NCI-H1092 (cell line): ENCODE measurements at places on chromosomes 12 and 14.

DNA sequence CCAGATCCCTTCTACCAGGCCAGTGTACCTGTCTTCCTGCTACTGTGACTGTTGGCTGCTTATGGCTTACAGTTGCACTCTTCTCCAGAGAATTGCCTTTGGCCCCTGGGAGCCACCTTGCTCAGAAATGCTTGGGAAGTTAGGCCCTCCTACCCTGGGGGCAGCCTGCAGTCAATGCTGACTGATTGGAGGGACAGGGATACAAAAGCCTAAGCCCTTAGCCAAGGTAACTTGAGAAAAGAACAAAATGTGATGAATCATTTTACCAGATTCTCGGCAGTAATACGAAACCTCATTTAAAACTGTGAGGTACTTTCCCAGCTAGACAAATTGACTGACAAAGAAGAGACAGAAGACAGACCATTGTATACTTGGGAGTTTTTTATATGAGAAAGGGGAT, 47.3 kb downstream of the PTCSC3 start:
- no peak for DNase-seq

- no peak for DNase-seq
Observed at GRCh38 chr12:108040947-108041346, 88.1 kb upstream of the WSCD2 start.

DNA sequence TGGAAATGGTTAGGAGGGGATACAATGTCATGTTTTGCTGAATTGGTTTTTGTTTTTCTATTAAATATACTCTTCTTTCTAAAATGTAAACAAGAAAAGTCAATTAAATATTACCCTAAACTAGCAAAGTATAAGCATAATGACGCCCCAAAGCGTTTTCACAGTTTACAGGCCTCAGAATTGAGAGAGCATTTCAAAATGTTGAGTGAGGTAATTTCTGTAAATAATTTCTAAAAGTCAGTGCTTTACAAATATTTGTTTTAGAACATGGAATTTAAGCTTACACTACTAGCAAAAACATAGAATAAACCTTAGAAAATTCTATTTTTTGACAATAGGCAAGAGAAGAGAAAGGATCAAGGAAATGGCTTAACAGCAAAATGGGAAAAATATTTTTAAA, 958.4 kb upstream of the USP15 start:
- DNase-seq: no peak

DNA sequence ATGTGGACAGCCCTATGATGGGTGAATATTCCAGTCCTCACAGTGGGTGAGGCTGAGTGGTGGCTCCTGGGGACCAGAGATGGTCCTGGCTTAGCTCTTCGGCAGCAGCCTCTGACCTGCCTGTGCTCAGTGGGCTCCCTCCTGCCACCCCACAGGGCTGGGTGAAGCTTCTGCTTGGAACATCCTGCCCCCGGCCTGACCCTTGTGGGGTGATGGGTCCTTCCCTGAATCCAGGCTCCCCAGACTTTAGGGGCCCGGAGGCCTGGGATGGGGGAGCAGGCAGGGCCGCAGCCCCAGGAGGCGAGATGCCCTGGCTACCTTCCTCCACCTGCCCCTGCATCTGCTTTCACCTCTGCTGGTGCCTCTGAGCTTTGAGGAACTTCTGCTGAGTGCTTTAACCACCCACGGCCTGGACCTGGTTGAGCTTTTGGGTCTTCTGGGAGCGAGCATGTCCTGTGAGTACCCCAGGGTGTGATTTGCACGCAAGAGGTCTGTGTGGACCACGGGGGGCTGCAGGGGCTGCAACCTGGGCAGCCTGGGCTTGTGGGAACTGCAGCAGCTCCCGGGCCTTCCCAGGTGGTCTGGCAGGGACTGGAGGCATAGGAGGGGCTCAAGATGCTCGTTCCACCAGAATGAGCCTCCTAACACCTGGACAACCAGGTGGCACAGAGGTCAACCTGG, 159.5 kb downstream of the KIF26A start:
- no peak for DNase-seq

GRCh38 chr12:29223956-29224543, 75.0 kb downstream of the FAR2 start:
- DNase-seq: no peak

DNA sequence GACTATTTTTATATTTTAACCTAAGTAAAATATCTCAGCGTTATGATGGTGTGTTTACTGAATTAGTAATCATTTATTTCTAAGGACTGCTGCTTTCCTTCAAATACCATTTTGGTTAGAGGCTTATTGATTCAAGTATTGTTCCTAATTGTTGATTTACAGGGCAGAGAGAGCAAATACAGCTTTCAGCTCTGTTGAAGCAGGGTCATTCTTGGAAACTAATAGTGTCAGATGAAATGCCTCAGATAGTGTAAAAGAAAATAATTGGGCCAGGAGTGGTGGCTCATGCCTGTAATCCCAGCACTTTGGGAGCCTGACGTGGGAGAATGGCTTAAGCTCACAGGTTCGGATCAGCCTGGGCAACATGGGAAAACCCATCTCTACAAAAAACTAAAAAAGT, 249.3 kb downstream of the FUT8 start:
- peak; percentile 8 for DNase-seq

- DNase-seq: no peak
Observed at GRCh38 chr14:38012056-38012455, 195.6 kb upstream of the SSTR1 start.
